ENCODE measurements at places on chromosomes 6 and 20.

GRCh38 chr6:49097116-49097515 is 365.9 kb downstream of the MMUT start:
- DNase-seq = no peak

DNA sequence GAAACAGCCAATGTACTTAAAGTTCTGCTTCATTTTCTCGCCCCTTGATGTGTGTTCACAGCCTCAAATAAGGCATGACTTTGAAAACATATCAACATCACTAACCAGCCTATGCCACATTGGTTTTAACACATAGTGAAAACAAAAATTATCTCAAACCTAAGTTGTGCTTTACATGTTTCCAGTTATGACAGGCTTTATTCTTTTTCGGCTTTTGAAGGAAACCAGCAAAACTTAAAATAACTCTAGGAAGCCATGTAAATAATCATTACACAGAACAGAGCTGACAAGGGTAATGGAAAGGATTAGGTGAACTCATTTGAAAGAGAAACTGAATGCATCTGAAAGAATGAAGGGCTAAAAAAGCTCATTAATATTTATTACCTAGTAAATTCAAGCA is 42.1 kb downstream of the BMP5 start:
- DNase-seq = no peak

DNA sequence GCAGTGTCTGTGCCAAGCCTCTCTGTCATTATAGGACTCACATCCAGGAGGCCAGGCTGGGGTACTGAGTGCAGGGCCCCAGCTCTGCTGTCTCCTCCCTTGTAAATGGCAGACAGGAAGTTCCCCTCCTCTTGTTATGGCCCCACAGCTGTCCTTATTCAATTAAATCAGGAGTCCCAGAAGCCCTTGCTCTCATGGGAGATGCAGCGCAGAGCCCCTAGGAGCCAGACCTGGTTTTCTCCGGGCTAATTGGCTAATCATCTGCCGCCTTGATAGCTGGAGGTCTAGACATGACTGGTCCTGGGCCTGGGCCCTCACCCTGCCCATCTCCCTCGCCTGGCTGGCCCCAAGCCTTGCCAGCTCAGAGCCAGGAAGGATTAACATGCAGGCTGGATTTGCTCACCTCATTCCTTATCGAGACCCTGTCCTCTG is 172.0 kb downstream of the VEGFA start:
- no peak for DNase-seq

DNA sequence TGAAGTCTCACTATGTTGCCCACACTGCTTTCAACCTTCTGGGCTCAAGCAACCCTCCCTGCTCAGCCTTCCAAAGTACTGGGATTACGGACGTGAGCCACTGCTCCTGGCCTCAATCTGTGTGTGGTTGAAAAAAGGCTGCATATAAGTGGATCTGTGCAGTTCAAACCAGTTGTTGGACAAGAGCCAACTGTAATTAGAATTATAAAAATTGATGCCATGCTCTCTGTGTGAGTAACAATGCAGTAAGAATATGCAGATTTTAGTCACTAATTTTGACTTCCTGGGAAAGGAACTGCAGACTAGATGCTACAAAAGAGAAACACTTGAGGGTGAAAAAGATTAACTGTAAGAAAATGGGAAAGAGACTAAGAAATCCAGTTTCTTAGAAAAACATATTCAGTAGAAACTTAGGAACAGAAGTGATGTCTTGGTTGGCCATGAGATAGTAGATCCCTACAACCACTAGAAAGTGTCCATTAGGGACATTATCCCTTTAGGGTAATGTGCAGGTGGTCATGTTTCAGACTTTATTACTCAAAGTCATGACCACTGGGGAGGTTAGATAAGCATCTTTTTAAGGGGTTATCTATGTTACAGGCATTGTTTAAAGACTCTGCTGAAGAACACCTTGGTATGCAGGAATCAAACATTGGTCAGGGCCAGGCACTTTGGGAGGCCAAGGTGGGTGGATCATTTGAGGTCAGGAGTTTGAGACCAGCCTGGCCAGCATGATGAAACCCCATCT is 26.3 kb downstream of the ITCH start:
- DNase-seq = no peak

GRCh38 chr20:2883726-2884637 is 10.7 kb downstream of the PTPRA start:
- DNase-seq = no peak

- no peak for DNase-seq
These were observed 140.6 kb downstream of the PXDC1 start for GRCh38 chr6:3610921-3611320.

GRCh38 chr20:36700438-36700837 is 45.5 kb downstream of the NDRG3 start:
- DNase-seq = no peak

- no peak for DNase-seq
These were observed 72.1 kb downstream of the KHDC1L start for GRCh38 chr6:73152966-73153757.

DNA sequence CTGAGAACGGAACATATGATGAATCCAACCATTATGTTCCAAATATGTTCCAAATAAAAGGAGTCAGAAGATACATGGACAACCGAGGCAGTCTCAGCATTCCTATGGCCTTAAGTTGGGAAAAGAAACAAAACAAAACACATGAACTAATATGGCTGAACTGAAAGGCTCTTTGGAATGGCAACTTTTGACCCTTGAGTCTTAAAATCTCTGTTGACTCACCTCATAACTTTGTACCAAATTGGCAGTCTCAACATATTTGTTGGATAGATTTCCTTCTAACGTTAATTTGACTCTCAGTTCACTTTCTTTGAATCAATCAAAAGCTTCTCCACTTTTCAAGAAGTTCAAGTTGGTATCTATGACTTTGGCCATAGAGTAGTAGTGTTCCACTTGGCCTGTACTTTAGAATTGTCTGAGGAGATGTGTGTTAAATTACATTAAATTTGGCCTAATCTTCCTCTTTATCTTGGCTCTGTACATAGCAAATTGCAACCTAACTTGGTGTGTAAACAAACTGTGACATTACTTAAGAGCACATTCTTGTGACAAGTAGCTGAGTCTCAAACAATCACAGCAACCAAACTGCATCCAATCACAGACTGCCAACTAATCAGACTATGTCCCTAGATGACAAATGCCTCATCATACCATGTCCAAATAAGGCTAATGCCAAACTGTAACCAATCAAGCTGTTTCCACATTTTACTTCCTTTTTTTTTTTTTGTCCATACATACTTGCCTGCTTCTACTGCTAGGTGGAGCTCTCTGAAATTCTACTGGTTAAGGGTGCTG is 208.8 kb downstream of the BMP2 start:
- DNase-seq = no peak

DNA sequence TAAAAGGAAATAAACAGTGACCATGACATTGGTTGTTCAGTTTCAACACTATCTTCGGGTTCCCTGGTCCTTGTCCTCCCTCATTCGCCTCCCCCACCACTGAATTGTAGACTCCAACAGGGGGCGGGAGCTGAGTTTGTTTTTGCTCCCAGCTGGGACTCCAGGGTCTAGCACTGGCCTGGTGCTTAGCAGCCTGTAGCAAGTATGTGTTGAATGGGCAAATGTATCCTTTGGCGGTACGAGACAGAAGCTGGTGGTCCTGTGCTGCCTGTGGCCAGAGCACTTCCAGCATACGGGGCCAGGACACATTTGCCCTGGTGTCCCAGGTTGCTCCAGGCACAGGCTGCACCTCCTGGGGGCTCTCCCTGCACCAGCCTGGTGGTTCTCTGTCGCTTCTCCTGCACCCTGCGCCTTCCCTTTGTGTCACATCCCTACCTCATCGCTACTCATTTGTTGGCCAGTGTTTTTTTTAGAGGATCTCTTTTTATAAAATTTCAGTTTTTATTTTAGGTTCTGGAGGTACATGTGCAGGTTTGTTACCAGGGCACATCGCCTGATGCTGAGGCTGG is 40.1 kb downstream of the PHACTR3 start:
- no peak for DNase-seq

GRCh38 chr6:71292001-71292400 is 3.4 kb downstream of the OGFRL1 start:
- DNase-seq = no peak

- DNase-seq = no peak
These were observed 52.3 kb downstream of the SLC22A3 start for GRCh38 chr6:160400446-160400845.

DNA sequence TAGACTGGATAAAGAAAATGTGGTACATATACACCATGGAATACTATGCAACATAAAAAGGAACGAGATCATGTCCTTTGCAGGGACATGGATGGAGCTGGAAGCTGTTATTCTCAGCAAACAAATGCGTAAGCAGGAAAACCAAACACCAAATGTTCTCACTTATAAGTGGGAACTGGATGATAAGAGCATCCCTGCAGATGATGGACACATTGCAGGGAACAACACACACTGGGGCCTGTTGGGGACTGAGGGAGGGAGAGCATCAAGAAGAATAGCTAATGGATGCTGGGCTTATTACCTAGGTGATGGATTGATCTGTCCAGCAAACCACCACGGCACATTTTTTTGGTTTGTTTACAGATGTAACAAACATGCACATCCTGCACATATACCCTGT is 470.5 kb upstream of the CITED2 start:
- no peak for DNase-seq

DNA sequence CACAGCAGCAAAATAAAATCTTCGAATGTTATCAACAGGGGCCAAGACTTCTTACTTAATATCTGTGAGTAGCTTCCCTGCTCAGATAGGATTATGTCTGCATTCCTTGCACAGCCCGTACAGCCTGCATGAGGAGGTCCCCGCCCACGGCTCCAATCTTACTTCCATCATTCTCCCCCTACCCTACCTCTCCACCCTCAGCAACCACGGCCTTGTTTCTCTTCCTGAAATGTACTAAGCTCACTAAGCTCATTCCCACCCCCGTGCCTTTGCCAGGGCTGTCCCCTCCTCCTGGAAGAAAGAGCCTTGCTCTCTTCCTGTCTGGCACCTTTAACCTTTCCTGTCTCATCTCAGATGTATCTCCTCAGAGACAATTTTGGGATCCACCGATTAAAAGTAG is 120.4 kb downstream of the BCAS1 start:
- no peak for DNase-seq

DNA sequence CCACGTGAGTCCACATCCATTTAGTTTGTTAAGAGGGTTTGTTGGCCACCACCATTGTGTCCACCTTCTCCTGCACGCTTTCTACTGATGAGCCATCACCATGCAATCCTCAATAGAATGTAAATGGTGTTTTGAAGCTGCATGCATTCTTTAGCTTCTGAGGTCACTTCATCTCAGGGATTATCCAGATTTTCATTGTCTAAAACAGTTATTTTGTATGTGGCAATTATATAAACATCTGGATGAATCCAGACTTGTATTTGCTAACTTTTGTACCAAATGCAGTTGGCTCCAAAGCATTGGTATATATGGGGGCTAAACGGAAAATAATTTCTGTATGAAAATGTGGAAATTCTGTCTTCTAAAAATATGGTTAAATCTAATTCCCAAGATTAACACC is 231.2 kb upstream of the ARID1B start:
- no peak for DNase-seq

DNA sequence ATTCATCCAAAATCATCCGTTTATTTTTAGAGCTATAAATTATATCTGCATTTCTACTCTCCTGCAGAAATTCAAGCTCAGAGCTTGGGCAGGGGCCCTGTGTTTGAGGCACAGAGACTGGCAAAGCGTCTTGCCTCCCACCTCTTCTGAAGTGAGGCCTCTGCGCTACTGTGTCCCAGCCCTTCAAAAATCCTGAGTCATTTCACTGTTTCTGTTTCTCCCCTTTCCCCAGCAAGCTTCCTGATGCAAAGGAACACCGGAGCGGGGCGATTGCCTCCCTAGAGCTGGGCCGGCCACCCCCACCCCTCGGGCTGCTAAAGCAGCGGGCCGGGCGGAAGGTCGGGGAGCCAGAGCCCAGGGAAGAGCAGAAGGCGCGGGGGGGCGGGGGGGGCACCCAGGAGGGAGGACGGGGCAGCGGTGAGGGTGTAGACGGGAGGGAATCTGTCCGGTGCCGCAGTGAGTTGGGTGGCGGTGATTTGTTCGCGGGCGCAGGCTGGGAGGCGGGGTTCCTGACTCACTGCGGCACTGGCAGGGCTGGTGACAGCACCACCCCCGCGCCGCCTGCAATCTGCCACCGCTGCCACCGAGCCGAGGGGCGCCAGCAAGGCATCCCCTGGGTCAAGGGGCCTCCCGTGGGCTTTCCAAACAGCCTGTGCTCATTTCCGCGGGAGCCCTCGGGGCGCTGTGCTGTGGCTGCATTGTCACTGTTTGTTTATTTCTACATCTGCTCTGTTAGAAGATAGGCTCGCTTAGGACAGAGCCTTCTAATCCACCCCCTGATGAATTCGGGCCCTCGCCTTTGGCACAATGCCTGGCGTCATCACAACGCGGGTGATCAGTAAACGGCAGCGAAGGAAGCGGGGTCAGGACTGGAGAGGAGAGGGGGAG is 46.5 kb upstream of the SNAP25 start:
- DNase-seq = no peak

DNA sequence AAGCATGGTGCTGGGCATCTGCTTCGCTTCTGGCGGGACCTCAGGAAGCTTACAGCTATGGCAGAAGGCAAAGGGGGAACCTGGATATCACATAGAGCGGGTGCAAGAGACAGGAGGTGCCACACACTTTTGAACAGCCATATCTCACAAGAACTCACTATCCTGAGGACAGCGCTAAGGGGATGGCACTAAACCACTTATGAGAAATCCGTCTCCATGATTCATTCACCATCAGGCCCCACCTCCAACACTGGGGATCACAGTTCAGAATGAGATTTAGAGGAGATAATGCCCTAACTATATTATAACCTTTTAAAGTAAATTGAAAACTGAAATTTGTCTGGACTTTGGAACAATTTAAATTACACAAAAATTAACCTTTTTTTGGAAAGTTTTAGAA is 37.8 kb upstream of the SUMO4 start:
- no peak for DNase-seq

DNA sequence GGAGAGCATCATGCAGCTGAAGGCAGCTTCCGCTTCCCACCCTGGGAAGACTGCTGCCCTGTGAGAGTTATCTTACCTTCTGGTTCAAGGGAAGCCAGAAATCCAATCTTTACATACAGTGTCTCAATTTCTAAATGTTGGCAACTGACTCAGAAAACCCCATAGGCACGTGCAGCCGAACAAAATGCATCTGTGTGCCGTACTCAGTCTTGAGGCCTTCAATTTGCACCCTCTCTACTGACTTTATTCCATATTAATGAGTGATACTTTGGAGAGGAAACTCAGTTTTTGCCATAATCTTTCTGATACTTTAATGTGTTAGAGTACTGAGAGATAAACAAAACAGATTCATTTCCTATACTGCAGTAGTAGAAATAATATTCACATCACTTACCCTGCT is 172.5 kb upstream of the C6orf118 start:
- no peak for DNase-seq

DNA sequence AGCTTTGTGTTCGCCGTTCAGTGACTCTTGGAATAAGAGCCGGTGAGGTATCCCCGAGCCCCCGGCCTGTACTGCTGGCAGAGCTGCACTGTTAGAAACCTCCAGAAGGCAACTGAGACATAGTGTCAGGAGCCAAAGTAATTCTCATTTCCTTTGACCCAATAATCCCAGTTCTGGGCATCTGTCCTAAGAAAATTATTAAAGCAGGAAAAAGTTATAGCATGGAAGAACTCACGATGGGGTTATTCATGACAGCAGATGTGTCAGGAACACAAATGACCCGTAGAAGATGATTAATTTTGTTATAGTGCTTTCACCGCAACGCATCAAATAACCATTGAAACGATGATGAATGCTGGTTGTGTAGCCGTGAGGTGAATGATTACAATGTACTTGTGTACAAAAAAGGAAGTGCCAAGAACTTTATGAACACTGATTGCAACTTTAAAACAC is 20.3 kb downstream of the CYP21A2 start:
- DNase-seq = no peak

GRCh38 chr6:55825402-55826051 is 49.9 kb downstream of the BMP5 start:
- DNase-seq = no peak

All from activated CD4-positive, CD25-positive, alpha-beta regulatory T cell (primary cell).